ENCODE measurements at places on chromosomes 2 and 18.

GRCh38 chr2:168692132-168692744 lies 110.2 kb upstream of the NOSTRIN start:
- no peak for ATAC-seq

DNA sequence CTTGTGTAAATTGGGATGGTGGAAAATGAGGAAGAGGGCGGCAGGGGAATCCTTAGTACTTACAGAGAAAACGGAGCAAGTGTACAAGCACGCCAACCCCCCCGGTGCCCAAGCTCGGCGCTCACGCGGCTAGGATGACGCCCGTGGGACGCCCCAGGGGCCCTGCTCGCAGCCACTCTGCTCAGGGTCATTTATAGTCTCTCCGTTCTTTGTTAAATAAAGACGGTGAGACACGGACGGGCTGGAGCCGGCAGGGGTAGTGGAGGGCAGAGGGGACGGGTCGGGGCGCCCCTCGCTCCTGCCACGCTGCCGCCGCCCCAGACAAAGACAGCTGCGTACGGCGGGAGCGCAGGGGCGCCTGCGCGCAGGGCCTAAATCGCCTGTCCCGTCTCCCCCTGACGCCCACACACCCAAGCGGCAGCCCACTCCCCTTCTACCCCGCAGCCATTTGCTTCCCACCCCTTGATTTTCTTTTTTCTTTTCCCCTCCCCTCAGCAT lies 37.8 kb downstream of the PCBP1 start:
- ATAC-seq, result peak; percentile 84

GRCh38 chr18:25112821-25113434 lies 239.0 kb downstream of the ZNF521 start:
- ATAC-seq, result no peak

DNA sequence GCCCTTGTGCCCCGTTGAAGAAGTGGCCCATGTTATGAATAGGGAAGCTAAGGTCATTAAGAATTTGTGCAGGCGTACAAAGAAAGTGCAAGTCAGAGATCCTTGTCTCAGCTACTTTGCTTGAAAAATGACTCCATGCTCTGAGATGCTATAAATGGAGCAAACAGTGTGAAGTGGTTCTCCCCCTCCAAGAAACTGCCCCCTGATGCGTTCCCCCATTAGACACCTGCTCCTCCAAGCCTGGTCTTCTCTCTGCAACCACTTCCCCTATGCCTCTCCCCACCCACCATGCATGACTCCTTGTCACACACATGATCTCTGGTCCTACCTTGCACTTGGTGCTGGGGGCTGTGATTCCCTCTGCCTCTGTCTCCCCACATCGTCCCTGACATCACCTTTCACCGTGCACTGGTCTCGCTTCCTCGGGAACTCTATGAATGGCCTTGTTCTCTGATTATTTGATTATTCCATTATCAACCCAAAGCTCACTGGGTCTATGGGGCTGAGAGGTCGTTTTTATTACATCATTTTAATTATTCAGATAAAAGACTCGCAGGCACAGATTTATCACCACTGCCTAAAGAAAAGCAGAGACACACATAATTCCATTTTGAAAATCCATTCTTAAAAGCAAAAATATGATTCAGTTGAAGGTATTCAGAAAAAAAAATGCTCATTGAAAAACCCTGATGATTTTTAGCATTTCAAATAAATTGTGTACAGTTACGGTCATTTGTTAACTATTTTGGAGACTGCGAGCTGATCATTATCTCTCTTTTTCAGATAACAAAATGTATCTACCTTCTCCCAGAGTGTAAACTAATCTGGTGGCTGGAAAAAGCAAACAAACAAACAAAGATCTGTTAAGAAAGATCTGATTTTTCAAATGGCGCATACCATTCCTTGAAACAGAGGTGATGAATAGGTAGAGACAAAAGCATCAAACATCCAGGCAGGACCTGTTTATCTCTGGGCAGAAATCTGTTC lies 294.9 kb downstream of the SOX11 start:
- ATAC-seq, result no peak

GRCh38 chr2:43214253-43214652 lies 12.2 kb downstream of the ZFP36L2 start:
- no peak for ATAC-seq
